H9 (cell line): ENCODE measurements at places on chromosomes 2 and 18.

- DNase-seq: no peak
Observed at GRCh38 chr2:104474716-104475115, 379.2 kb upstream of the POU3F3 start.

DNA sequence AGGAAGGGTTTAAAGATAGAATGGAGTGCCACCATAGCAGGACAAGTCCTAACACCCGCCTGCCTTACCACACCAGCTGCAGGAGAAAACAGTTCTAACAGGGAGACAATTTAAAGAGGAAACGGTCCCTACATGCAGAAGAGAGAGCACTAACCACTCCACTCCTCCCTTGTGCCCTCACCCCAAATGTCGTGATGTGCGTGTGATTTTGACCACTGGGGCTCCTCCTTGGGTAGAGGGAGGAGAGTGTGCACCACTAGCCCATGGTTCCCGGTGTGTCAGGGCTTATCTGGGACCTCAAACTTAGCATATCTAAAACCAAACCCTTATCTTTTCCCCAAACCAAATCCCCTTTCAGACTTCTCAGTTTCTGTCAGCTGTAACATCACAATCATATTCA lies 105.5 kb upstream of the CCDC68 start:
- no peak for DNase-seq

- no peak for DNase-seq
Observed at GRCh38 chr2:55135491-55135890, 85.2 kb upstream of the RTN4 start.

DNA sequence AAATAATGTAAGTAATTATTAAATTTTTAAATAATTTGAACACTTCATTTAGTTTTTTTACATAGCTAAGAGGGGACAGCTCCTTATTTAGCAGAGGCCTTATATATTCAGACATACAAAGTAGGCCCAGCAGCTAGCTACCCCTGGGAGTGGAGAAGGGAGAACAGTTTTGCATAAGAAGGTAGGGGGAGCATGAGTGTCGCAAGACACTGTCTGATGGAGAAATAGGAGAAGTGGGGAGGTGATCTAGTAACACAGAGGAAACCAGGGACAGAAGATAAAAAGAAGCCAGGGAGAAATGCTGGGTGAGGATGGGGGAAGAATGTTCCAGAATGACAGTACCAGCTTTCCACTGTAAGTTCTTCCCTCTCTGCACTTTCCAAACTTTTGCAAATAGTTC lies 16.0 kb upstream of the RGPD4 start:
- DNase-seq: no peak

DNA sequence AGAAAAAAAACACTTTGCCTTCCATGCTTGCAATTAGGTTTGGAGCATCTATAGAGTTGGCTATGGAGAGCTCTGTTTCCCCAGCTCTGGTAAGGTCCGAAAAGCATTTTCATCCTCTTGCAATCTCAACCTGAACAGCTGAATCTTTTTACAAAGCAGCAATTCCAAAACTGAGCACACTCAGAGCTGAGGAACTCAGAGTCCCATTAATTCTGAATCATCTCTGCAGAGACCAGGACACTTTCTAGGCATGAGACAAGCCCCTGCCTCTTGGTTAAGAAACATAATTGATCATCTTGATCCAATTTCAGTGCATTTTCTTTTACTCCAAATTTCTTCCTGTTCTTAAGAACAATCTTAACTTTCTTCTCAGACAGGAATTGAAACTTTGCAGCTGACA lies 4.2 kb downstream of the CNGA3 start:
- DNase-seq: no peak

- no peak for DNase-seq
Observed at GRCh38 chr2:208031608-208032019, 6.3 kb upstream of the PLEKHM3 start.

DNA sequence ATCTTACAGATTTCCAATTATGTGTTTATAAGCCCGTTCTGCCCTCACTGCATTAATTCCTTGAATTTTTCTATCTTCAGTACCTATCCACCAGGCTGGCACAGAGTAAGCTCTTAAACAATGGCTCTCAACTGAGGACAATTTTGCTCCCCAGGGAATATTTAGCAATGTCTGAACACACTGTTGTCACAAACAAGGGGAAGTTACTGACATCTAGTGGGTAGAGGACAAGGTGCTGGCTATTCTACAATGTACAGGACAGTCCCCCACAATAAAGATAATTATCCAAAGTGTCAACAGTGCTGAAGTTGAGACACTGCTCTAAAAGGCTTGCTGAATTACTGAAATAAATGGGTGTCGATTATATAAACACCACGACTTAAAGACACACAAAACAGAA lies 5.0 kb downstream of the NDUFS1 start:
- DNase-seq: no peak

DNA sequence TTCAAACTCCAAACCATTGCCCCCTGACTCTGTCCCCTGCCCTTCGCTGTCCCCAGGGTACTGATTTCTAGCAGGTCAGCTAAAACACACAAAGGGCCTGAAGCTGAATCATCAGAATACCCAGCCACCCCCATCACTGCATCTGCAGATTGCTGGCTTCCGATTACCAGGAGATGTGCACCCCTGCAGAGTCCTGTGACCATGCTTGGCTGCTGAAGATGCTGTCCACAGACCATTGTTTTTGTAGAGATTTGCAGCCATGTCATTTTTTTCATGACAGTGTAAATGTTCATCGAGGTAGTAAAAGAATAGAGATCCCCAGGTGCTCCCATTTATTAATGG lies 463.3 kb downstream of the STK39 start:
- DNase-seq: no peak

GRCh38 chr2:166106431-166107015 lies 21.3 kb downstream of the SCN1A start:
- peak; percentile 36 for DNase-seq
